T-cell (primary cell): ENCODE measurements at places on chromosomes 11 and 22.

GRCh38 chr11:124801636-124802312 is 1.6 kb upstream of the MSANTD2 start:
- no peak for DNase-seq

- no peak for DNase-seq
Observed at GRCh38 chr11:72844356-72844755, 30.1 kb downstream of the ATG16L2 start.

- DNase-seq: no peak
Observed at GRCh38 chr11:20075627-20076026, 84.6 kb downstream of the DBX1 start.

GRCh38 chr11:94749369-94749768 is 18.8 kb upstream of the AMOTL1 start:
- no peak for DNase-seq

- no peak for DNase-seq
Observed at GRCh38 chr11:45428541-45429230, 142.5 kb upstream of the SYT13 start.

DNA sequence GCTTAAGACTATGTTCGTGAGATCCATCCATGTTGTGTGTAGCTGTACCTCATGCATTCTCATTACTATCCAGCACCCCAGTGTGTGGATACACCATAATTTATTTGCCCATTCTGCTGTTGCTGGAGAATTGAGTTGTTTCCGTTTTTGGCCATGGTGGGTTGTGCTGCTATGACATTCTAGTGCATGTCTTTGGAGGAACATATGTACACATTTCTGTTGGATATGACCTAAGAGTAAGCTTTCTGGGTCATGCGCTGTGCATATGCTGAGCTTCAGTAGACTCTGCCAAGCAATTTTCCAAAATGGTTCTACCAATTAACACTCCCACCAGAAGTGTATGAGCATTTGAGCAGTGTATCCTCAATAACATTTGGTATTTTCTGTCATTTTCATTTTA is 316.6 kb downstream of the MIAT start:
- no peak for DNase-seq

GRCh38 chr11:116035977-116036376 is 531.8 kb upstream of the CADM1 start:
- no peak for DNase-seq

- DNase-seq: no peak
Observed at GRCh38 chr11:116459185-116460045, 313.4 kb downstream of the BUD13 start.

- DNase-seq: no peak
Observed at GRCh38 chr11:114179234-114179941, 116.8 kb upstream of the NNMT start.

DNA sequence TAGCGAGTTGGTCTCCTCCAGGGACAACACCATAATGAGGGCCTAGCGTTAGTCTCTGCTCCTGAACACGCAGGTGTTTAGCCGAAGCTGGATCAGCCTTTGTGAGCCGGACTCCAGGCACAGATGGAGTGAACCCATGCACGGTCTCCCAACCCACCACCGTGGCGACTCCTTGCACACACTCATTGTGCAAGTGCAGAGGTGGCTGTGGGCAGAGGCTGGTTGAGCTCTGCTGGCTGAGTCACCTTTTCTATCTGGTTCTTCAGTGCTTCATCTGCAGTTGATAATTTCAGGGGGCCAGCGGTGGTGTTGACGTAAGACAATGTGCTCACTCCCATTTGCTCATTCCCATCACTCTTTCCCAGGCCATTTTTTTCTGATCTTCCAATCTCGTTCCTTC is 72.1 kb upstream of the SLC22A12 start:
- no peak for DNase-seq

- no peak for DNase-seq
Observed at GRCh38 chr11:103619938-103620337, 416.5 kb upstream of the DDI1 start.

DNA sequence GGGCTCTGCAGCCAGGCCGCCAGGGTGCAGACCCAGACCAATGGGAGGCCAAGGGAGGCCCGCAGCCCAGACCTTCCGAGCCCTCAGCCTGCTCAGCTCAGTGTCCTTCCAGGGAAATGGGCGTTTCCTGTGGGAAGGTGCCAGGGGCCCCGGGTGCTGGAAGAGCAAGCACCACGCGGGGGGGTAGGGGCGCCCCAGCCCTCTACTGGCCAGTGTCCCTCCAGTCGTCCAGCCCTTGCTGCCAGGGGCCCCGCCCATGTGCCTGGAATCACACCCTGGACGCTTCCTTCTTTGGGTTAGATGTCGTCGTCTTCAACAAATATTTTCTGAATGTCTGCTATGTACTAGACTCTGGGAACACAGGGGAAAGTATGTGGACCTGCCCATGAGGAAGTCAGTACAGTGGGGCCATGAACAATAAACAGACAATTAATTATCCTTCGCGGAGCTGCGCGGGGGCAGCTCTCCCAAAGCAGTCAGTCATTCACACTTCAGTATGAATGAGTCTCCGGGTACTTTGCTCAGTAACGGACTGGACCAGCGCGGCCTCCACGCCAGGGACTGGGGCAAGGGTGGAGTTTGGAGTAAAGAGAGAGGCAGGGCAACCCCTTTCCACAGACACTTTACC is 60.2 kb downstream of the CDKN1C start:
- no peak for DNase-seq

- DNase-seq: no peak
Observed at GRCh38 chr11:27233654-27234042, 129.4 kb downstream of the CCDC34 start.
